ENCODE measurements at places on chromosomes 7 and 10. TPM values are rescaled to one million over a fixed set of nuclear protein-coding genes. Genes with fewer than 3 reads are reported as not detected.
A peak's percentile ranks its signal among the peaks of the same experiment; 100 is the strongest.

The FGFBP3 gene
- total RNA-seq: 1.1 TPM

The EIF4H gene
- 365 TPM for total RNA-seq

The HOXA6 gene
- total RNA-seq: 2.0 TPM

The ANKRD61 gene
- total RNA-seq: 0.42 TPM

The MKX gene
- total RNA-seq: not detected

The IGF2BP3 gene
- 29.8 TPM for total RNA-seq

The MCM10 gene
- 3.5 TPM for total RNA-seq

GRCh38 chr10:131018886-131019500 is 292.5 kb downstream of the TCERG1L start:
- no peak overlapping the region for H3K27ac ChIP-seq
- H3K36me3 ChIP-seq: no peaks in the 10 kb centered on the region
- no peak for DNase-seq
- H3K4me1 ChIP-seq: no peaks in the 10 kb centered on the region
- no peak overlapping the region for H3K4me3 ChIP-seq

DNA sequence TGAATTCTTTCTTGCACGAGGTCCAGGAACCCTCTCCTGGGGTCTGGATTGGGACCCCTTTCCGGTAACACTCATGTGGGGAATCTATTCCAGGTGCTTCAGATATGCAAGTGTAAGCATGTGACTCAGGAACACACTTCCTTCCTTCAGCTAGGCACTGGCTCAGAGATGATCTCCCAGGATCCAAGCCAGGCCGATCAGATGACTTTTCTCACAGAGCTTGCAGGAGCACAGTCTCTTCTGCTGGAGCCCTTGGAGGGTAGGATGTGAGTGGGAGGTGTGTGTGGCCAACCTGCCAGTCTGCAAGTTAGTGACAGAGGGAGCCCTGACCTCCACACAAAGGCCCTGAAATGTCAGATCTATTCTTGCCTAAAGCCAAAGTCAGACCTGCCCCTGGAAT is 108.3 kb downstream of the CPXM2 start:
- H3K36me3 ChIP-seq: no peaks in the 10 kb centered on the region
- H3K27me3 ChIP-seq: peaks cover 50% of the 10 kb centered on the region
- DNase-seq: no peak

- no peak for DNase-seq
- H3K36me3 ChIP-seq: peaks cover 43% of the 10 kb centered on the region
- peak overlapping the region; percentile 82 for H3K27ac ChIP-seq
- peak overlapping the region; percentile 6 for H3K4me3 ChIP-seq
Observed at GRCh38 chr7:41974870-41975557, 262.0 kb downstream of the GLI3 start.

DNA sequence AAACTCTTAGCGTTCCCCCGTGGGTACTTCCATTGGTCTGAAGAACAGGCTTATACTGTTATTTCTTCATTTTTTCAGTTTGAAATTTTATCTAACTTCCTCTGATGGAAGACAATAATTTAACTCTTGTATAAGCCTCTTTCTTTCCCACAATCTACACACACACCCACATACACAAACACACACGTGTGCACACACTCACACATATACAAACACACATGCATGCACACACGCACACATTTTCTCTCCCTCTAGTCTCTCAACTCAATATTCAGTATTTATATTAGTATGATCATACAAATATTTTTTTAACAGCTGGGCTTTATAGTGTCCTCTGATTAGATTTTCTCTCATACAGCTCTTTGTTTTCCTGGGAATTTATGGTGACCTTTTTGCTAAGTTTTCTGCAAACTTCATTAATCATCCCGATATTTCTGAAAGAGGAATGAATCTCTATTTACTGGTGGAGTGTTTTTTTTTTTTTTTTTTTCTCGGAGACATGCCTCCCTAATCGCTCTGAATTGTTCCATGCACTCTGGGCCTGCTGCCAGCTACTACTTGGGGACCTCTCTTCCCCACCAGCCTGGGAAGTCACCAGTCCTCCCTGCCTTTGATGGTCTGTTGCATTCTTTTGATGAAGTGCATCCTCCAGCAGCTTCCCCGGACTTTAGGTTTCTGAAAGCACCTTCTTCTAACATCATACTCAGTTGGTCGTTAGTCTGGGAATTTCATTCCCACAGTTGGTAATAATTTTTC is 75.5 kb downstream of the ZNF777 start:
- H3K27ac ChIP-seq: no peak overlapping the region
- H3K4me1 ChIP-seq: no peaks in the 10 kb centered on the region
- no peak overlapping the region for H3K4me3 ChIP-seq
- H3K36me3 ChIP-seq: no peaks in the 10 kb centered on the region

- H3K4me3 ChIP-seq: no peak overlapping the region
- H3K4me1 ChIP-seq: no peaks in the 10 kb centered on the region
- H3K27me3 ChIP-seq: no peaks in the 10 kb centered on the region
Observed at GRCh38 chr10:126895214-126895781, 9.9 kb upstream of the DOCK1 start.

DNA sequence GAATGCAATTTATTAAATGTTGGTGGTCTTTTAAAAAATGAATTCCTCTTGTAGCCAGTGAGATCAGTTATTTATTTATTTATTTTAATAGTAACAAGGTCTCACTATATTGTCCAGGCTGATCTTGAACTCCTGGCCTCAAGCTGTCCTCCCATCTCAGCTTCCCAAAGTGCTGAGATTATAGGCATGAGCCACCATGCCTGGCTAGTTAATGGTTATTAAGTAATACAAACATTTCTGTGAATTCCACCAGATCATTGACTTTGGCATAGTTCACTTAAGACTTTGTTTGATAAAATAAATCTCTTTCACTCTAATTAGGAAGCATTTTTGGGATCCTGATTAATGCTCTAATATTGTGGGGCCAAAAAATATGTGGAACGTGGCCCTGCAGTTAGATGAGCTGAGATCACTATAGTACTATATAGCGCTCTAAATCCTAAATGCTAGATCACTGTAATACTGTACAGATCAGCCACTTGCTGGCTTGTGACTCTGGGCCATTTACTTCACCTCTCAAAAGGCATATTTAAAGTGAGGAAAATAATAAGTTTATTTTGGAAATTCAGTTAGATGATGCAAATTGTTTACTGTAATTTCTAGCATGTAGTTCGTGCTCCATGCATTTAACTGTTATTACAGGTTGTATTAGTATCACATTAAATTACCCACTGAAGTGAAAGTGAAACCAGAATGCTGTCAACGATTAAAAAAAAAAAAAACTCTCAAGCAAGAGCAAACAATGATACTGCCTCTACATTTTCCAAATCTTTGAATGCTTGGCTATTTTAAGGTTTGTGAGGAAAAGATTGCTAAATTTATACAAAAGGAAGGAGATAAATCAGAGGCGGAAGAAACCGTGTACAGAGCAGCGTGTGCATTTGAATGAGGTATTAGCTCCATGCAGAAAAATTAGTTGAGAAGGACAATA is 15.9 kb upstream of the FAS start:
- H3K27me3 ChIP-seq: no peaks in the 10 kb centered on the region
- peaks cover 15% of the 10 kb centered on the region for H3K4me1 ChIP-seq
- peaks cover 6% of the 10 kb centered on the region for H3K36me3 ChIP-seq
- peak overlapping the region; percentile 100 for H3K27ac ChIP-seq
- peak; percentile 38 for DNase-seq

- no peak overlapping the region for H3K27ac ChIP-seq
- H3K4me1 ChIP-seq: peaks cover 9% of the 10 kb centered on the region
- no peaks in the 10 kb centered on the region for H3K27me3 ChIP-seq
- DNase-seq: no peak
- H3K4me3 ChIP-seq: peak overlapping the region; percentile 78
Observed at GRCh38 chr10:113681533-113682470, 2.1 kb downstream of the CASP7 start.

GRCh38 chr7:16847381-16847860 is 34.4 kb downstream of the AGR3 start:
- peaks cover 10% of the 10 kb centered on the region for H3K4me1 ChIP-seq
- H3K4me3 ChIP-seq: no peak overlapping the region
- H3K36me3 ChIP-seq: peaks cover 6% of the 10 kb centered on the region
- no peaks in the 10 kb centered on the region for H3K27me3 ChIP-seq

- H3K27ac ChIP-seq: no peak overlapping the region
- no peaks in the 10 kb centered on the region for H3K27me3 ChIP-seq
- H3K4me3 ChIP-seq: no peak overlapping the region
- no peaks in the 10 kb centered on the region for H3K4me1 ChIP-seq
Observed at GRCh38 chr10:71900441-71901180, 49.6 kb upstream of the PSAP start.
